ENCODE measurements at places on chromosomes 16 and 17.

- DNase-seq, result no peak
Observed at GRCh38 chr17:76501827-76502307, 644 bp upstream of the RHBDF2 start.

DNA sequence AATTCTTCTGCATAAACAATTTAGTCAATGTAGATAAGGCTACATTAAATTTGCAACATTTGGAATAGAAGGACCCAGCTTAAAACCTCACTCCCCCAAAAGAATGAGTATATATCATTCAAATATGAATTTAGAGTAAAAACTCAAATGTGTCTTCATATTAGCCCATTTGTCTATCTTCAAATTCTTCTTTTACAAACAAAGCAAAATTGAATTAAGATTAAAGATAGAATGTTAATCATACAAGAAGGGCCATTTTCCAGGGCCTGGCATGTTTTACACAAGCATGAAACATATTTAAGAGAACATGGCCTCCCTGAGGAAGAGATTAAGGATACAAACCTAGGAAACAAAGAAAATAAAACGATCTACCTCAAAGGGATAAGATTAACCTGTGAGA lies 8.4 kb downstream of the TOX3 start:
- no peak for DNase-seq

DNA sequence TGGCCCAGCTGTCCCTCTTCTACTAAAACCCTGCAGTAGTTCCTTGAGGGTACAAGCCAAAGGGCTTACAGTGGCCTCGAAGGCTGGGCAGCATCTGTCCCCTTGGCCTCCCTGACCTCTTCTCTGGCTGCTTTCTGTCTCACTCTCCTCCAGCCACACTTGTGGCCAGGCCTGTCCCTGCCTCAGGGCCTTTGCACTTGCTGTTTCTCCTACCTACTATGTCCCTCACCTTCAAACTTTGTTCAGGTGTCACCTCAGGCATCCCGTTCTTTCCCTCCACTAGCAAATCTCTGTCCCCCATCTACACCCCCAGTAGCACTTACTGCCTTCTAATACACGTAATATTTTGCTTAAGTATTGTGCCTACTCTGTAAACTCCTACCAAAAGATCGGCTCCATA lies 6.0 kb downstream of the ABCC1 start:
- no peak for DNase-seq

GRCh38 chr16:87133966-87134627 lies 183.1 kb downstream of the C16orf95 start:
- DNase-seq, result no peak

GRCh38 chr16:53511403-53512280 lies 8.6 kb upstream of the AKTIP start:
- DNase-seq, result no peak

DNA sequence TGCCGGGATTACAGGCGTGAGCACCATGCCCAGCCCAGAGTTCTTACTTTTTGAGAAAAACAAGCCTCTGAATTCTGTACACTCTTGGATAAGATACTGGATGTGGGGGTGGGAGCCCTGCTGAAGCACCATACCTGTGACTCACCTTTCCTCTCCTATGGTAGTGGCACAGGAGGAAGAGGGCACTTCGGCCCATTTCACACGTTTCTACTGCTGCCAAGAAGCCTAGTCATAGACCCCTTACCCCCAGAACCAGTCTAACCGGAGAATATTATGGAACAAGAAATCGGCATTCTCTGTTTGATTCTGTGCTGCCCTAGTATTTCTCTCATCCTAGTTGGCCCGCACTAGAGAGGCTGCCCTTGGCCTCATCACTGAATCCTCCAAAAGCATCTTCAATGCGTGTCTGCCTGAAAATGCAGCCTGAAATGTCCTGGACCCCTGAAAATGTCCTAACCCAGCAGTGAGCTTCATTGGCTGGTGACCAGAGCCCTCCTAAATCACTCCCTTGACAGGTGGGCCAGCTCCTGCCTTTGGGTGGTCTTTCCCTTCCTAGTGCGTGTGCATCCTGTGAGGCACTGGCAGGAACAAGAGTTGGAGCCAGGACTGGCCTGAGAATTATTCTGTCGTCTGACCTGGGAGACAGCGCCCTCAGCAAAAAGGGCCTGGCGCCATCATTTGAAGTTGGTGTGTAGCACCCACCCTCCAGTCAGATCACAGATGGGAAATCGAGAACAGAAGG lies 37.9 kb downstream of the NDEL1 start:
- DNase-seq, result no peak

GRCh38 chr17:60161598-60162330 lies 12.0 kb downstream of the CA4 start:
- DNase-seq, result no peak

- peak; percentile 66 for DNase-seq
Observed at GRCh38 chr16:67372664-67373063, 20.6 kb downstream of the TPPP3 start.

GRCh38 chr16:56278196-56278855 lies 87.0 kb downstream of the GNAO1 start:
- DNase-seq, result no peak

DNA sequence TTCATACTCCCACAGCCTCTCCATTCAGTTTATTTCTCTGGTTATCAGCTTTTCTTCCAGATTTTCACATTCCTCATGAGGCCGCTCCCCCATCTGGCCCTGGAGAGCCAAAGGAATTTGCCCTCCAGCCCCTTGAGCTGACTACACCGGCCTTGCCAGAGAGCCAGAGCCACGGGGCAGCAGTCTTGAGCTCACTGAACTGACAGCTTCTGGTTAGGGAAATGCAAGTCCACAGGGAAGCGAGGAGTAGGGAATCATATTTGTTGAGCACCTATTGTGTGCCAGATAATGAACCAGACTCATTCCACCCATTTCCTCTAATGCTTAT lies 102.4 kb downstream of the ABCC12 start:
- DNase-seq, result peak; percentile 80

GRCh38 chr16:83577078-83577745 lies 230.6 kb upstream of the HSBP1 start:
- DNase-seq, result no peak

- DNase-seq, result no peak
Observed at GRCh38 chr16:86533076-86533475, 22.0 kb downstream of the MTHFSD start.

DNA sequence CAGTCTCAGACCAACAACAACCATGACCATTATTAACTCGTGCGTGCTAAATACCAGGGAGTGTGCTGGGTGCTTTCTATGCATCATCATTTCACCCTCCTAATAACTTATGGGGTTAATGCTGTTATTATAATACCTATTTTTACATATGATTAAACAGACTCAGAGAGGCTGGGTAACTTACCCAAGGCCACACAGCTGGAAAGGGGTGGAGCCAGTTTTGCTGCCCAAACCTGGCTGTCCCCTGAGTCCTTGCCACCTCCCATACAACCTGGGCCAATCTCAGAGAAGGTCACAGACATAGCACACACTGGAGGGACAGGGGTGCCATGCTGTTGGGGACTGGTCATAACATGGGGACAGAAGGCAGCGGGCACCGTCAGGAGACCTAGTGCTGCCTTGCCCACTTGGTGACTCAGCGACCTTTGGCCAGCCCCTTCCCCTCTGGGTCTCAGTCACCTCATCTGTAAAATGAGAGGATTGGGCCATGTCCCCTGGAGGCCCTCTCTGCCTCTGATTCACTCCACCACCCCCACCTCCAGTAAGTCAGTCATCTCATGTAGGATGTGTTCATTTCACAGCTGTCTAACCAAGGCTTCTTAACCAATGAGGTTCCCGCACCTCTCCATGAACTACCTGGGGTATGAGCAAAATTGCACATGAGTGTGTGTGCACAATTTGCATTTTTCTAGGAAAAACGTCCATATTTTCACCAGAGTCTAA lies 11.4 kb upstream of the FADS6 start:
- DNase-seq, result no peak

GRCh38 chr16:11025120-11025531 lies 80.8 kb downstream of the CLEC16A start:
- no peak for DNase-seq

GRCh38 chr16:75318737-75319136 lies 67.3 kb upstream of the BCAR1 start:
- DNase-seq, result no peak

DNA sequence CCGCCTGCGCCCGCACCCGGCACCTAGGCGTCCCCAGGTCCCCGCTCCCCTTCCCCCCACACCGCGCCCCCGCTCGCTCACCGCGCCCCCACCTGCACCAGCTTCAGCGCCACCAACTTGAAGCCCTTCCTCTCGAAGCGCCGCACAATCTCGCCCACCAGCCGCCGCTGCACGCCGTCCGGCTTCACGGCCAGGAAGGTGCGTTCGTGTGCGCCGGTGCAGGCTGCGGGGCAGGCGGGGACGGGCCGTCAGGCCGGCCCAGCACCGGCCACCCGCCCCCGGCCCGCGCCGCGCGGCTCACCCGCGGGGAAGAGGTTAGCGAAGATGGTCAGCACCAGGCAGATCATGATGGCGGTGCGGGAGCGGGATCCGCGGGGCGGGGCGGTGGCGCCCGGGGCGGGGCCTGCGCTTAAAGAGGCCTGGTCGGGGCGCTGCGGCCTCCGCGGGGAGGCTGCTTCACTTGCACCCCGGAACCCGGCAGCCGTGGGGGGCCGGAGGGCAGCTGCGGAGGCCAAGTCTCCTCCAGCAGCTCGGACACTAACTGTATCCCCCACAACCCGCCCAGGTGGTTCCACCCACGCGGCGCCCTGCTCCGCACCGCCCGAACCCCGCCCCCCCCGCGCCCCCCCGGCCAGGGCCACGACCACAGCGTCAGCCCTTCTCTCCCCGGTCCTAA lies at the start of gene NME3:
TSS of gene NME3 (minus strand) at position 356 of the 676 bp plus-strand sequence. CDS start at position 347, 9 bp downstream.
- peak; percentile 84 for DNase-seq

DNA sequence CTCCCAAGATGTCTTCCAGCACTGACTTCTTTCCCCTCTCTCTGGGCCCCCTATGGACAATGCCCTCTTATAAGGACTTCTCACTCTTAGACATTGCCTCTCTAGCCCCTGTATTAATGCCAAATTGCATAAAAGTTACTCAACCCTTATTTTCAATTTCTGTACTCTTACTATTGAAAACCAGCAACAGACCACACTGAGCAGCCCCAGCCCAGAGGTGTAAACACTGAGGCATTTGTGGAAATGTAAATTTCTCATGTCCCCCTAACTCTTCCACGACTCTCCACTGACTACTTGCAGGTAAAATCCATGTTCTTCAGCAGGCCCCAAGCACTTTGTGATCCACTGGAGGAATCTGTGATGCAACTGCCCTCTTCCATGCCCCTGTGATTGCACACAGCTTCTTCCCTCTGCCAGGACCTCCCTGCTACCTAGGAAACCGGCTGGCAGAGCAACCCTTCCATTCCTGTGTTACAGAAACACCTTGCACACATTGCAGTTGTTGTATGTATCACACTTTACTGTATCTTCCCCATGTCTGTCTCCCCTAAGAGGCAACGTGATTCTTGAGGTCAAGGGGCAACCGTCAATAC lies 4.4 kb downstream of the N4BP1 start:
- DNase-seq, result peak; percentile 52

DNA sequence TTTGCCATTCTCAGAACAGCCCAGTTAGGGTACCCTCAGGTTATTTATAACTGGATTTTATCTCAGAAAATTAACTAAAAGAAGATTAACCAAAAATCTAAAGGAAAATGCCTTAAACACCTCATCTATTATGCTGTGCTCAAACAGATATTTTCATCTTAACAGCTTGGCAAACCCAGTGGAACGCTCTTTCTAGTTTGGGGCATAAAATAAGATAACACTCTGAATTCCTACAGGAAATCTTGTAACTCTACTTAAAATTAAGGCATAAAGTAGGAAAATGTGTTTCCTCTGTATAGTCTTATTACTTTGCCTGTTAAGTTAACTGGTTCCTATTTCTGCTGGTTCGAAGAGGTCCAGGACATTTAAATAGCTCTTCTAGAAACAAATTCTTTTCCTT lies 723.9 kb downstream of the MAF start:
- DNase-seq, result no peak

- no peak for DNase-seq
Observed at GRCh38 chr16:10579575-10579964, 828 bp downstream of the EMP2 start.

DNA sequence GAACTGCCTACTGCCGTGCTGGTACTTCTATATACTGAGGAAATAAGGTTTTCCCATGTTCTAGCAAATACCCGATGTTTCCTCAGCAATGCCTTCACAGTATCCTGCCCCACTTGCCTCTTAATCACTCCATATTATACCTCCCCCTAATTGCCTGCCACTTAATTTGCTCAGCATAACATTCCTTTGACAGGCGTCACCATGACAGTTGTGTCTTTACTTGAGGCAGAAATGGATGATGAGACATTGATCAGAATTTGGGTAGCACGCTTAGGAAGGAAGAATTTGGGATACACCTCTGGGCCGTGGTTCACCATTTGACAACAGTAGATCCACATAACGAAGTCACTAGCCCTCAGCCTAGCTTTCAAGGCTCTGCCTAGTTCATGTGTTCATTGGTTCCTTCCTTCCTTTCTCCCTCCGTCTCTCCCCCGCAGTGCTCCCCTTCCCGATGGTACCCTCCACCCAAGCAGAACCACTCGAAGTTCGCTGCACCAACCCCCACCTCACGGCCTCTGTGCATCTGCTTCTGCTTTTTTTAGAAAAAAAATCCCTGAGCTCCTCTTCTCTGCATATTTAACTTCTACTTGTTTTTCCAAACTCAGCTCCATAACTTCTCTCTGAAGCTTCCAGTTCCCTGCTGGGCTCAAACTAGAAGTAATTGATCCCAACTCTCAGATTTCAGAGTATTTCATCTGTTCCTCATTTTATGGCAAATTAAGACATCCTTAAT lies 19.4 kb downstream of the IQCK start:
- DNase-seq, result no peak

GRCh38 chr17:37797206-37797605 lies 52.3 kb upstream of the HNF1B start:
- DNase-seq, result no peak

GRCh38 chr17:81690549-81690948 lies 6.7 kb downstream of the HGS start:
- no peak for DNase-seq

DNA sequence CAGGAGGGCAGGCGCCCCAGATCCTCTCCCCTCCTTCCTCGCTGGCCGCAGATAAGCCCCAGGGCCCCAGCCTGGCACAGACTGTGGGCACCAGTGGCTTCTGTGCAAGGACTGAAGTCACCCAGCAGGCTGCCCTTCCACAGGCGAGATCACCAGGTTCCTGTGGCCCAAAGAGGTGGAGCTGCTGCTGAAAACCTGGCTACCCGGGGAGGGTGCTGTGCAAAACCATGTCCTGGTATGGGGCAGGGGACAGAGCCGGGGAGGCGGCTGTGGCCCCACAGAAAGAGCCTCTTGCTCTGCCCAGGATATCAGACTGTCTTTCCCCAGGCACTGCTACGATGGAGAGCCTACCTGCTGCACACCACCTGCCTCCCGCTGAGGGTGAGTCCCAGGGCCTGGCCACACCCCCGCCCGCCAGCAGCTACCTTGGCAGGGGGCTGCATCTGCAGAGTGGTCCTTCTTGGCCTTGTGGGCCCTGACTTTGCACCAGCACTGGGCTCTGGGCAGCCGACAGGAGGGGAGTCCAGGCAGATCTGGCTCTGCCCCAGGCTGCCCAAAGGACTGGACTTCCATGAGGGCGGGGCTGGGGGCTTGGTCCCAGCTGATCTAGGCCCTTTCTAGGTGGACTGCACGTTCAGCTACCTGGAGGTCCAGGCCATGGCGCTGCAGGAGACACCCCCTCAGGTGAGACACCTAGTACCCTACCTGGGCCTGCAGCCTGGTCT lies 615 bp downstream of the CARMIL2 start:
- no peak for DNase-seq

- DNase-seq, result no peak
Observed at GRCh38 chr16:85105475-85105874, 6.8 kb downstream of the CIBAR2 start.
